Smooth muscle cell of the brain vasculature (primary cell): ENCODE measurements at places on chromosomes 16 and 17.

DNA sequence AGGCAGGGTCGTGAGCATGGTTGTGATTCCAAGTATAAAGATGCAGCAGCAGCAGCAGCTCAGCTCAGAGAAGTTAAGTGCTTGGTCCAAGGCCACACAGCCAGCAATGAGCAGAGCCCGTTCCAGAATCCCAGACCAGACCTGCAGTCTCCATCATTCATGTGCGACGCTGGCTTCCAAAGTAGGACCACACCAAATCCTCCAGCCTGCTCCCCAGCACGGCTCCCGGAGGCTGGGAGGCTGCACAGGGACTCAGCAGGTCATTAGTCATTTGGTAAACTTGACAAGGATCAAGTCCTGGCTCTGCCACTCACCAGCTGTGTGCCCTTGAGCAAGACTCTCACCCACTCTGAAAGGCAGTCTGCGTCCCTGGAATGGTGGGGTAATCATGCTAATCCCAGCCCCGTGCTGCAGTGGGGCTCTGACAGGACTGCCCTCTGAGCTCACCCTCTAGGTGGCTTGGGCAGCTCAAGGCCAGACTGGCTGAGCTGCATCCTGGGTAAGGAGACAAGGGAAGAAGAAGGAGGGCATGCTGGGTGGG, 95.1 kb upstream of the TMEM132E start:
- DNase-seq: no peak

DNA sequence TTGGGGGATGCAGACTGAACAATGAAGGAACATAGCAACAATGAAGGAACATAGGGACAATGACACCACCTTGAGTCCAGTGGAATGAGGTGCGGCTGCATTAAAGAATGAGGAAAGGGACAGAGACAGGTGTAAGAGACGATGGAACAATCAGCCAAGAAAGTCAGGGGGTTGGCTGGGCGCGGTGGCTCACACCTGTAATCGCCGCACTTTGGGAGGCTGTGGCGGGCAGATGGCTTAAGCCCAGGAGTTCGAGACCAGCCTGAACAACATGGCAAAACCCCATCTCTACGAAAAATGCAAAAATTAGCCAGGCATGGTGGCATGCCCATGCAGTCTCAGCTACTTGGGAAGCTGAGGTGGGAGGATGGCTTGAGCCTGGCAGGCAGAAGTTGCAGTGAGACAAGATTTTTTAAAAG, 13.6 kb upstream of the CBFB start:
- DNase-seq: no peak

- DNase-seq: no peak
Measured at GRCh38 chr16:84741340-84741830, 41.6 kb downstream of the USP10 start.

GRCh38 chr17:7112510-7113108, 2.0 kb downstream of the ASGR2 start:
- no peak for DNase-seq

DNA sequence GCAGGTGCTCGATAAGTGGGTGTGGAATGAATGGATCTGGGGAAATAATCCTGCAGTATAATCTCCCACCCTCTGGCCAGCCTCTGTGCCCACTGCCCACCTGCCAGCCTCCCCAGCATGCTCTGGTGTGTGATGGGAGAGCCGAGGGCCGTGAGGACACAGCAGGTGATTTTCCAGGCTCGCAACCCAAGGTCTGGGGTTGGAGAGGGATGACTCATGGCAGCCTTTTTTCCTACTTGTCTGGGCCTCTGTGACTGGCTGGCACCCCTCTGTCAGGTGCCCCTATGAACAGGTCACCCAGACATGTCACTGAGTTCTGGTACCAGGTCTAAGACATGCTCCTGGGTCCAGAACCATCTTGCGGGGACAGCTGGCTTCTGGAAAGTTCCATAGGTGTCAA, 385.7 kb upstream of the TNRC6C start:
- no peak for DNase-seq
